ENCODE measurements at places on chromosomes 4 and X.

DNA sequence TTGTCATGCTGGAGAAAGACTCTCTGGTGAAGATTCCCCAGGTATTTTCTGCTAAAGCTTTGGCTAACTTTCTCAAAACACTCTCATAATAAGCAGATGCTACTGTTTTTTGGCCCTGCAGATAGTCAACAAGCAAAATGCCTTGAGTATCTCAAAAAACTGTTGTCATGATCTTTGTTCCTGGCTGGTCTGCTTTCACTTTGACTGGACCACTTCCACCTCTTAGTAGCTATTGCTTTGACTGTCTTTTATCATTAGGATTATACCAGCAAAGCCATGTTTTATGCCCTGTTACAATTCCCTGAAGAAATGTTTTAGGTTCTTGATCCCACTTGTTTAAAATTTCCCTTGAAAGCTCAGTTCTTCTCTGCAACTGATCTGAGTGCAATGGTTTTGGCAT lies 231.5 kb downstream of the SLC7A11 start:
- peak; percentile 9 for DNase-seq

DNA sequence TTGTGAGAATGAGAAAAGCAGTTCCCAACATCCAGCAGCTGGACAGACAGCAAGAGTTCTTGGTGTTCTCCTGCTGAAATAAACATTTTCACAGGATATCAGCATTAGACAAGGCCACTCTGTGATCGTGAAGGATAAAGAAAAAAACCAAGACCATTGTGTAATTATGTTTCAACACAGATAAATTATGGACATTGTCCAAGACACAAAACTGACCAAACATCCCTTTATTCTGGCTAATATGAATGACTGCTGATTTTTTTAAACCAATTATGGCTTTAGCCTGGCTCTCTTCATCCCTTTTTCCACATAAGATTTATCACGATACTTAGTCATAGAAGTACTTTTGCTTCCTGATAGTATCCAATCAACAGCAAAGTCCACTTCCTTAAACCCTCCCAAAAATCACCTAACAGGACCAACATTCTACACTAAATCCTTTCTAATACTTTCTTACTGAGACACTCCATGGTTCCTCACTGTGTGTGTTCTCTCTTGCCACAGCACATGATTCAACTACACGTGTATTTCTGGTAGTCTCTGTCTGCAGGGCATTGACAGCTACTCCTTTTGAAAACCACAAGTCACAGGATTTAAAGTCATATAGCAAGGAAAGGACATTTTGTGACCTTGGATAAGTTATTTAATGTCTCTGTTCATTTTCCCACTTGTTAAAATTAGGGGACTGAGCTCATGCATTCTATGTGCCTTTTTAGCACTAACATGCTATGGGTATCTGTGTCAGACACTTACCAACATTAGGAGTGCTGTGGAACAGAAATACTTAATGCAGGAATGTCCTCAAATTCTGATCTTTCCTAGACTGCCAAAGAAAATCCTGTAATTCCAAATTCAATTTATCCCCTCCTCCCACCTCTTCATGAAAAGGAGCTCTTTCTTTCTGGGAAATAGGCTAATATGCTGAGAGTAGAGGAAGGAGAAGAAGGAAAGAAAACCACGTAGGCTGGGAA lies 137.2 kb upstream of the PGRMC2 start:
- DNase-seq = no peak

- no peak for DNase-seq
Observed at GRCh38 chr4:183014361-183015084, 84.5 kb upstream of the WWC2 start.

- no peak for DNase-seq
Observed at GRCh38 chr4:77052352-77052751, 23.4 kb downstream of the CCNI start.

DNA sequence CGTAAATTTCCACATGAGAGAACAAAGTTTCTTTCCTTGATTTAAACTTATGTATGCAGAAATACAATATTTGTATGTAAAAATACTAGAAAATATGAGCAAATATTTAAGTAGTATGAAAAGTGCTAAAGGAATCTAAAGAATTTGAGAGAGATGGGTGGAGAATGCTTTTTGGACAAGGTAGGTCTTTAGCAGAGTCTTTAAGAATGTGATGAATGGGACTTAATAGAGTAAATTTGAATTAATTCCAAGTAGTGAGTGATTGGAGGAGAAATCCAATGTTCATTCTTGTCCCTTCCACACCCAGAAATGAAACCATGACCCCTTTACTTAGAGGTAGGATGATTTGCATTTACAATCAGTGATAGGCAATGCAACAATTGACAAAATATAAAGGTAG lies 570.9 kb upstream of the ZFP42 start:
- no peak for DNase-seq

DNA sequence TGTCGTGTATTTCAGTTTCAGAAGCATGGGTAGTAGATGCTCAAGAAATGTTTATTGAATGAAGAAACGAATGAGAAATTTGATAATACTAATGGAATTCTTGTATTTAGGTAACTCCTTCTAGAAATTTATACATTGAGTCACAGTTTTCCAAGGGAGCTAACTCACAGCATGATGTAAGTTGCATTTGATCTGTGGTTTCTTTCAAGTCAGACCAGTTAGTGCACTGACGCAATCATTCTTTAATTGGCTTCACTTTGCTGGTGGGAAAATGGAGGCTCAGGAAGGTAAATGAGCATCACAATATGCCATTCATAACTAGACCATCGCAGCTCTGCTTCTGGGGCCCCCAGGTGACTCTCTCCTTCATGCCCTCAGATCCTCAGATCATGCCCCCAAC lies 17.3 kb upstream of the CWH43 start:
- DNase-seq = no peak

DNA sequence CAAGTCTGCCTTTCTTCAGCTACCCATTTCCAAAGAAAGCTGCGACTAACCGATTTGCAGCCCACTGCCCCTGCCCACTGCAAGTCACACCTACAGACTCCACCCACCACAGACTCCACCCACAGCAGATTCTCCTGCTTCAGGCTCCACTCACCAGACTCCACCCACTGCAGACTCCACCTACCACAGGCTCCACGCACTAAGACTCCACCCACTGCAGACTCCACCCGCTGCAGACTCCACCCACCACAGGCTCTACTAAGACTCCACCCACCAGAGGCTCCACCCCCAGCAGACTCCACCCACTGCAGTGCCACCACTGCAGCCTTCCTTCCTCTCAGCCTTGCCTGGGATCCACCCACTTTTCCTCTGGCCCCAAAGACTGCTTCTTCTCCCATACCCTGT lies 41.3 kb downstream of the ABLIM2 start:
- DNase-seq = no peak

DNA sequence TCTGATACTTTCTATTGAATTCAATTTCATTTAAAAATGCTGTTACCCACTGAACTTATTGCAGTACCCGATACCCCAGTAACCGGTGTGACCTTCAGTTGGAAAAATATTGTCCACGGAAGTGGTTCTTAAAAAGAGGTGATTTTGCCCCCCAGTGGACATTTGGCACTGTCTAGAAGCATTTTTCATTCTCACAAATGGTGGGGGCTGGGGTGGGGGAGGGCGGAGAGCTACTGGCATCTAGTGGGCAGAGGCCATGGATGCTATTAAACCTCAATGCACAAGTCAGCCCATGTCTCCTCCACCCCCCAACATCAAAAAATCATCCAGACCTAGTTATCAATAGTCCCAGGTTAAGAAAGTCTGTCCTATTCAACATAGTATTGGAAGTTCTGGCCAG lies 19.6 kb upstream of the CHM start:
- no peak for DNase-seq

GRCh38 chrX:94676285-94676684 lies 1002.3 kb downstream of the FAM133A start:
- DNase-seq = no peak

GRCh38 chr4:41323179-41323578 lies 66.5 kb downstream of the UCHL1 start:
- no peak for DNase-seq

- no peak for DNase-seq
Observed at GRCh38 chrX:68829582-68830418, 979 bp downstream of the EFNB1 start.

DNA sequence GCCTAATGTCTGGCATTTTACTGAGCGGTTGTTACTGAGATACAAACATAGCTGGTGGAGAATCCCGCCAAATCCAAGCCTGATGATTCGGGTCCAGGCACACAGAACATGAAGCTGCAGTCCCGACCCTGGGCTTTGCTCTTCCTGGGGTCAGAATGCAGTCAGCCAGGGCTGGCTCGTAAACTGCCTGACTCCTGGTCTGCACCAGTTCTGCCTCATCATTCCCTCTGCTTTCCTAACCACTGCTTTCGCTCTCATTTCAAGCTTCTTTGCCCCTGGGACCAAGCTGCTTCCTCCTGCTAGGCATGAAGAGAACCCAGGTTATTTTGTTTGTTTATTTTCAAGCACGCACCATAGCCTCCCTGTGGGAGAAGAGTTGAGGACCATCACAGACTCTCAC lies 39.3 kb downstream of the GATB start:
- no peak for DNase-seq

DNA sequence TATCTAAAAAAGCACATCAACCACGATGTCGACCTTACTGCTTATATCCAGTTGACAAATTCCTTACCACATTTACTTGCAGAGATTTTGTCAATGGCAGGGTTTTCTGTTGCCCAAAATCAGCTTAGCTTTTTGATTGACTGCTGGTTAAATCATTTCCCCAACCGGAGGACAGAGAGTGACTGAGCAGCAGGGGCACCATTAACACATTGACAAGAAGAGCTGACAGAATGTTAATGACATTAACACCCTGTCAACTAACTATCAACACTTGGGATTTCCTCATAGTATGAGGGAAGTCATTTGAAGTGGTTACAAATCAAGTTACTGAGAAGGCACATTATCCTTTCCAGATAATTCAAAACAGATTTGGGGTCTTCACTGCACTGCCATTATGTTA lies 368.4 kb downstream of the RPA4 start:
- DNase-seq = no peak

- DNase-seq = no peak
Observed at GRCh38 chrX:42472727-42473126, 305.2 kb downstream of the PPP1R2C start.

- peak; percentile 5 for DNase-seq
Observed at GRCh38 chrX:31423609-31424189, 351.9 kb upstream of the FTHL17 start.

- no peak for DNase-seq
Observed at GRCh38 chr4:8215001-8215427, 15.9 kb downstream of the SH3TC1 start.

- peak; percentile 32 for DNase-seq
Observed at GRCh38 chrX:150897421-150898320, 797 bp downstream of the CD99L2 start.

DNA sequence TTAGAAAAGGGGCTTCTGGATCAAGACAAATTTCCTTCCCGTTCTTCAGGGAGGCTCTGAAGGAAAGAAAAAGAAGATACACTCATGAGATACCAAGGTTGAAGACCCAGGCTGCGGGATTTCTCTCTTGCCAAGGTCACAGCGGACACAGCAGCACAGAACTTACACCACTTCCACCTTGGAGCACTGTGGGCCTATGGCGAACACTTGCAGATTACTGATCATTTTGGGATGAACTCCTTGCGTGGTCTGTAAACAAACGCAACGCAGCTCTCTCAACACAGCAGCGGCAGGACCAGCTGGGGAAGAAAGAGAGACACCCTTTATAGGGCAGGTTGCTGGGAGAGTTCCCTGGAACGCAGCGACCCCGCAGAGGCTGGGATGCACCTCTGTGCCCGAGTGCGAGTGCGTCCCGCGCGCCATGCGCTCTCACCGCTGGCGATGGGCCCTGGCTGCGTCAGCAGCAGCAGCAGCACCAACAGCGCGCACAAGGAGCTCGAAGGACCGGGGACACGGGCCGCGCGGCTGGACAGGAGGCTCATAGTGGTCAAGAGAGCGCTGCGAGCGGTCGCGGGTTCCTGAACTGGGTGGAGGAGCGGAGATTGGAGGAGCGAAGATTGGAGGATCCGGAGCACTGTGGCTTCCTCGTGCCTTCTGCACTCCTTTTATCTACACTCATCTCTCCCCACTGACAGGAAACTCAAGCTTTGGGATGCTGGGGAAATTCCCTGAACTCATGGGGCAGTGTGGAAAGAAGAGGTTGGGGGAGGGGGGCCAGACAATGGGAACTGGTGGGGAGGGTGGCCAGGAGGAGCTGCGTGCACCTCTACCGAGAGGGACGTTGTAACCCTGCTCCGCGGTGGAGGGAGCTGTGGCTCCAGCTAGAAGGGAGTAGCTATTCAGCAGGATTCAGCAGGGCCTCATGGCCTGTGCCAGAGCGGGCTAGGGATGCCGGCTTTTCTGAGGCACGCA lies at the start of gene CXCL5:
Gene CXCL5, minus strand, starts transcription at position 638 of the 972 bp plus-strand sequence. Its CDS starts 96 bp downstream, at position 542.
- DNase-seq = peak; percentile 22

GRCh38 chr4:184955636-184956035 lies 62.7 kb upstream of the HELT start:
- DNase-seq = no peak

- DNase-seq = no peak
Observed at GRCh38 chr4:97073194-97073593, 1070.1 kb downstream of the STPG2 start.

GRCh38 chr4:68718447-68719074 lies 48.1 kb upstream of the UGT2B15 start:
- no peak for DNase-seq

- no peak for DNase-seq
Observed at GRCh38 chrX:22803353-22803752, 196.4 kb upstream of the DDX53 start.

- no peak for DNase-seq
Observed at GRCh38 chrX:9611436-9612145, 146.7 kb downstream of the TBL1X start.

DNA sequence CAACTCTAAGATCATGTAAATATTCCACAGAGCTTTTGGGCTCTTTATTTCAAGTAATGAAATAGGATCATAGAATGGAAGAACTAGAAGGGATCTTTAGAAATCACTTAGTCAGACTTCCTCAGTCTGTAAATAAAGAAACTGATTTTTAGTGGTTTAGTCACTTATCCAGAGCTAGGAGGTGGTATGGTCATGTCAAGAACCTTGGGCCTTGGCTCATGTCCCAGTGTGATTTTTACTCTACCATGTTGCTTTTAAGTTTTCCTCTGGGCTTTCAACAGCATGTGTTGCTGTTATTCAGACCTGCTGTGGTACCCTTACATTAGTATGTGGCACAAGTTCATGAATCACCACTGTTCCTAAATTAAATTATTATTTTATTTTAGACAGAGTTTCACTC lies 184.9 kb downstream of the FRAS1 start:
- DNase-seq = no peak

- DNase-seq = no peak
Observed at GRCh38 chr4:139786494-139787354, 121.1 kb downstream of the MGST2 start.

GRCh38 chr4:17690898-17691297 lies 76.5 kb downstream of the MED28 start:
- no peak for DNase-seq

DNA sequence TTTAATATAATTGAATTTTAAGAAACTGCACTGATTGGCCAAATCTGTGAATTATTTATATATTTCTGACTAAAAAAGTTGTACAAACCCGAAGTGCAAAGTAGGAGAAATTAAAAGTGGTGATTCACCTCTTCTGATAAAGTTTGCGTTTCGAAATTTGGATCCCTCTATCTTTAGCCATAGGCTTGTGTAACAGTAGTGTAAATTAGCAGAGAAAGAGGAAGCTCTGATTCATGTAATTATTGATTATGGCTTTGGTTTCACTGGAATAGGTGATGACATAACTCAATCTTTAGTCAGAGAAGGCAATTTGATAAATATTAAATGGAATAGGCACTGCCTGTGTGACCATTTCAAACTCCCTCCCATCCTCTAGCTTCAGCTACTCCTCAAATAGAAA lies 717.8 kb upstream of the PCDH7 start:
- no peak for DNase-seq
